ENCODE measurements at places on chromosomes 2 and 18.

DNA sequence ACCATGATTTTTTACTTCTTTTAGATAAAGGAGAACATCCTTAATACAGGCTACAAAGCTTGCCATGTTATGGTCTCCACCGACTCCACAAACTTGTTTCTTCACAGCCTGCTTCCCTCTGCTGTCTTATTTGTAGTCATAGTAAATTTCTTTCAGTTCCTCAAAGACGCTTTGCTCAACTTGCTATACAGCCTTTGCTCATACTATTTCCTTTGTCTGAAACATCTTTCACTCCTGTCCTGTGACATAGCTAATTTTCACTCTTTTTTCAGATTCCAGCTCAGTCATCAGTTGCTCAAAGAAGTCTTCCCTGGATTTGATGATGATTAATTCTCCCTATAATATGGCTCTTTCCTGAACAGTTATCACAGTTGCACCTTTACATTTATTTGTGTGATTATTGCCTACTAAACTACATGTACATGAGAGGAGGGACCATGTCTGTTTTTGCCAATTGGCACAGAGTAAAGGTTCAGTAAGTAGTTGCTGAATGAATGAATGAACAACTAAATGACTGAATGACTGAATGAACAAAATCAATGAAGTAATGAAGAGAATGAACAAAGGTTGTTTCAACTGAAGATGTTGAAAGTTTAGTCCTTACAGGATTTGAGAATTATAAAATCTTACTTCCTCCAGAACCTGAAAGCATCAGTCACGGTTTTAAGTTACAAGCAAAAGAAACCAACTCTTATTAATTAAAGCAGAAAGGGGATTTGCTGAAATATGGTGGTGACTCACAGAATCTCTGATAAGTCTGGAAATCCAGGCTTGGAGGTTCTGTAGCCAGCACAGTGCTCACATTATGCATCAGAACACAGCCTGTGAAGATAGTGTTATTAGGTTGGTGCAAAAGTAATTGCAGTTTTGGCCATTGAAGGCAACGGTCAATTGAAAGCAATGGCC, 186.4 kb upstream of the FAM98A start:
- no peak for DNase-seq

- DNase-seq = no peak
Measured at GRCh38 chr18:24627644-24628315, 167.3 kb downstream of the HRH4 start.

GRCh38 chr2:207231967-207232366, 66.2 kb upstream of the KLF7 start:
- no peak for DNase-seq

GRCh38 chr2:145931781-145932395, 1412.0 kb upstream of the ZEB2 start:
- DNase-seq = no peak

DNA sequence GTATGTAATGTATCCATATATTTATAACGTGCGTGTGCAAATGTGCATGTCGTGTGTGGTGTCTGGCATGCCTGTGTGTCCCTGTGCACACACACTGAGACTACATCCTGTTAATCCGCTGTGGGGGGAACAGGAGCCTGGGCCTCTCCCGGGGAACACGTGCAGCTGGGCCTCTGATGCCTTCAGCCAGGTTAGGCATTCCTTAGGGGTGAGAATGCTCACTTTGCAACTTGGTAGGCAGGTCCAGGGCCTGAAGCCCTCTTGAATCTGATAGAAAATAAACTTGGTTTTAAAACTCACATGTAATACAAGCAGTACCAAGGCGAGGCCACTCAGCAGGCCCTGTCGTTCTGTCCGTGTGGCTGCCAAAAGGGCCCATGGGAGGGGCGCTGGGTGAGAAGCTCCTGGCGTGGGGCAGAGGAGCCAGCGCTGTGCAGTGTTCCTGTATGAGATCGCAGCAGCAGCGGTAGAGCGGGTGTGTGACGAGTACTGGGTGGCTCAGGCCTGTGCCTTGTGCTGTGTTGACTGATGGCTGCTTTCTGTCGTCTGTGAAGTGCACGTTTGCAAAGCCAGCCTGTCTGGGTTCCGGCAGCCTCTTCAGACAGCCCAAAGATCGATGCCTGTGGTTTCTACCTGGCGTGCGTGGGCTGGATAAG, 16.2 kb downstream of the SALL3 start:
- no peak for DNase-seq

GRCh38 chr2:186460465-186460864, 25.6 kb upstream of the ZC3H15 start:
- no peak for DNase-seq

DNA sequence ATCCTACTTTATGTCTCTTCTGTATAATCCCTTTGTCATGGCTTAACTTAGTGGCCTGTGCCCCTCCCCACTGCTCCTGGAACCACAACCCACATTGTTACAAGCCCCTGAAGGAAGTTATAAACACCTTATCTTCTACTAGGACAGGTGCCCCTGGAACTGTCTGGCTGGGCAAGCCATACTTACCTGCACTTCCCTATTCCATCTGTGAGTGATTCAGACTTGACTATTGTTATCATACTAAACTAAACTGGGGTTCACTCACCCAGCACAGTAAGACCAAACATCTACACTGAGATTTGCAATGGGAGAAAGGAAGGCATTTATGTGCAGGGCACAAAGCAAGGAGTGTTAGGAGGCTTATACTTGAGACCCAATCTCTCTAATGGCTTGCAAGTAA, 3.7 kb upstream of the UGT1A6 start:
- DNase-seq = no peak

DNA sequence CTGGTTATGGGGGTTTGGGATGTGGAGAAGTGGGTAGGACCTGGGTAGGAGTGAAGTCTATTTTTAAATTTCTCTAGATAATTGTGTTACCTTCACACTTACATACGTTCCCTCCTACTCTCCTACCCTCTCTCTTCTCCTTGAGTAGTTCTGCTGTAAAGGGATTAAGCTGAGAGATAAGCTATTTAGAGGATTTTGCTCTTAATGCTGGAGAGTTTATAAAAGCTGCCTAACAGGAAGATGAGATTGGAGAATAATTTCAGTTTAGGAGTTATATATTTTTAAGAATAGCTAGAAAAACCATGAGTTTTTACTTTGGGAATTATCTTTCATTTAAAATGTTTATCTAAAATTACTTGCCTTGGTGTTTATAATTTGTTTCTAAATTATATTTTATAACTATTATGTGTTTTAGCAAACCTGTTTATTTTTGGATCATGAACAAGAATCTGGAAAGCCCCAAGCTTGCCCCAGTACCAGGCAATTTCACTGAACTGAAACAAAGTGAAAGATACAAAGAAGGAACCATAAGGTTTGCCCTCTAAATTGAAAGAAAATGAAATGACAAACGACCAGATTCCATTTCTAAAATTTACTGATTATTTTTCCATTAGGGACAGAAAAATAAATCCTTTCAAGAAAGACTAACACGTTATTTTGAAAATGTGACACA, 101.5 kb downstream of the ZNF532 start:
- no peak for DNase-seq

DNA sequence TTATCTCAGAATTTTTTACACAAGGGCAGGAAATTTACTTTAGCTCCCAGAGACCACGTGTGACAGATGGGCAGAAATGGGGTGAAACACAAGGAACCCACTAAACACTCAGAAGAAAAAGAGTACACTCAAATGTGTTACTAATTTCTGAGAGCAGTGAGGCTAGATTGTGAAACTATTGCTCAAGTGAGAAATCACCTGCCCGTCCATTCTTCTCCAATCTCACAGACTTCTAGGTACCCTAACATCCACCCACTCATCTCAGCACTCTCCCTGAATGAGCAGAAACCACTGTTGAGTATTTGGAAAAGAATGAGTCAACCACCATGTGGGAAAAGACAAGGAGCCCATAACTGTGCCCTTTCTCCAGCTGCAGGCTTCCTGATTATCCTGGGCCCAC, 293.0 kb upstream of the CDH2 start:
- no peak for DNase-seq

- no peak for DNase-seq
Measured at GRCh38 chr2:129892773-129893172, 86.7 kb upstream of the RAB6C start.

Data from left cardiac atrium (tissue), 4 donors.